ENCODE measurements at places on chromosomes 5 and 9.

DNA sequence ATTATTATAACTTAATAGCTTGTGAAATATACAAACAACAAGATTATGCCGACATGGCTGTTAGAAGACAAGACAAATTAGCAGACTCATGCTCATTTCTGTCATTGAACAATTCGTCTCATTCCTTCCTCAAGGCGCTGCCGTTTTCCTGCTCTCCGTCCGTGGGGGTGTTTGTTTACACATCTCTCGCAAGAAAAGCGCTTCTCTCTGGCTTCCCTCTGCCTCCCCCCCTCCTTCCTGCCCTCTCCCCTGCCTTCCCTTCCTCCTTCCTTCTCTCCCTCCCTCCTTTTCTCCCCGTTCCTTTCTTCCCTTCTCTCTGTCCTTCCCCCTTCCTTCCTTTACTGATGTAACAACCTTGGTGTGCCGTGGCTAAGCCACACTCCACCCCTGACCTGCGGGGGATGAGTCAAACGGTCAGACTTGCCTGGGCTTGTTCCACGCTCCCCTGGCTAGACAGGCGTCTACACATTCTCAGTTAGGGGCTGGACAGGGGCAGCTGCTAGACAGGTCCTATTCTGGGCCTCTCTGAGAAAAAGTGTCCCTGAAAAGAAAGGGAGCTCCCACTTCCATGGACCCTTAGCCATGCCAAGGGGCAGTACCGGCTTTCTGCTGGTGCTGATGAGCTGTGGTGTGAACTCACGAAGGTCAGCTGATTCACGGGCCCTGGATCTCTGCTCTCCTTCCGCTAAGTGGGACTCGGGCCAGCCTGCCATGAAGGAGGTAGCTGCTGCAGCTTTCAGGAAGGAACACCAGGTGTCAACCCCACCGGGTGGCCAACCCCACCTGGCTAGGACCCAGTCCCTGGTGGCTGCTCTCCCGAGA is 32.0 kb upstream of the SPTLC1 start:
- DNase-seq = no peak

- DNase-seq = no peak
Observed at GRCh38 chr9:133797406-133798105, 59.4 kb upstream of the SARDH start.

- DNase-seq = no peak
Observed at GRCh38 chr9:88852794-88853193, 138.5 kb upstream of the S1PR3 start.

DNA sequence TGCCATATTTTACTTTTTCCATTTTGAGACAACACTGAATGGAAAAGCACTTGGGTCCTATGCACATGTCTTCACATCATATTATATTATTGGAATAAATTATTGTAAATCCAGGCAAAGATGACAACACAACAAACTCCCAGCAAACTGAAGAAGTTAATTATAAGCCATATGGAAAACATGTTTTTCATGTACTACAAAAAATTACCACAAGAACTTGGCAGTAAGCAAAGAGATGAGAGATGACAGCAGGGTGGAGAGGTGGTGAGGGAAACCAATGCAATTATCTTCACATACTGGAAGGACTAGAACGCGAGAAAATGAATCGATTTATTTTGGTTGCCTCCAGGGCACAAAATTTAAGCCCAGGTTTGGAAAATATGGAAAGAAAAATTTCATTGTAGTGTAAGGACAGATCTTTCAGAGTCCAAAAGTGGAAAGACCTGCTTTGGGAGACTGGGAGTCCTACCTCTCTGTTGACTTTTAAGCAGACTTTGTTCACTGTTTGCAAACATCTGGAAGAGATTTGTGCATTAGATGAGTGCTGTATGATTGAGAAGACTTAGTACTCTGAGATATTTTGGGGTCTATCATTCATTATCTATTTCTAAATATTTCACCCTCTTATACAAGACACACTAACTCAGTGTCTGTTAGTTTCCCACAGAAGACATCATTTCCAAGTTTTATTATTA is 138.0 kb downstream of the TMEM232 start:
- DNase-seq = no peak

- no peak for DNase-seq
Observed at GRCh38 chr9:38708759-38709158, 11.2 kb downstream of the FAM240B start.

DNA sequence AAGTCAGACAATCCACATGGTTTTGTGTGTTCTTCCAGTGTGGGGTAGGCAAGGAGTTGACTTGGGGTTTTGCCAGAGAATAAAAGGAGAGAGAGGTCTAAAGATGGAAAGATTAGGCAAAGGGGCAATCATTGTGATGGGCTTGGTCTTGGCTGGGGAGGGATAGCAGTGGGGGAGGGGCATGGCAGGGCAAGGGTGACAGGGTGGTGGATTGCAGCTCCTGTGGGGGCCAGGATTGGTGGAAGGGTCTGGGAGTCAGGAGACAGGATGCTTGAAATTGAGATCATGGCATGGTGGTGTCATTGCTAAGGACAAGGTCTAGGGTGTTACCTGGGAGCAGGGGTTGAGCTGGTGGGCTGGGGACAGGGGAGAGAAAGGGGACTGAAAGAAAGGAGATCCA is 57.6 kb downstream of the ZNF618 start:
- no peak for DNase-seq

DNA sequence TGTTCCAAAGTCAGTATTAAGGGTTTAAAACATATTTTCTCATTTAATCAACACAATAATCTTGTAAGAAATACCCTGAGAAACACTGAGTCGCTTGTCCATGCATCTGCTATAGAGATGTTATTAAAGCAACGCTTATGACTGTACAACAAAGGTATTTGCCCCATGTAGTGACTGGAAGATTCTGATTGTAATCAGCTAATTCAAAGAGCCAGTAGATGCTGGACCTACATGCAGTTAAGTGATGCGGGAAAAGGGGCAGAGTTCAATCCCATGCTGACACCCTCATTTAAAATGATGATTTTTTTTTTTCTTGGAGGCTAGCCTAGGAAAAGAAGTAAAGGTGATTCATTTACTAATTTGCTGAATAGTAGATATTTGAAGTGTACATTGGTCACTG is 149.3 kb upstream of the MTAP start:
- DNase-seq = no peak

DNA sequence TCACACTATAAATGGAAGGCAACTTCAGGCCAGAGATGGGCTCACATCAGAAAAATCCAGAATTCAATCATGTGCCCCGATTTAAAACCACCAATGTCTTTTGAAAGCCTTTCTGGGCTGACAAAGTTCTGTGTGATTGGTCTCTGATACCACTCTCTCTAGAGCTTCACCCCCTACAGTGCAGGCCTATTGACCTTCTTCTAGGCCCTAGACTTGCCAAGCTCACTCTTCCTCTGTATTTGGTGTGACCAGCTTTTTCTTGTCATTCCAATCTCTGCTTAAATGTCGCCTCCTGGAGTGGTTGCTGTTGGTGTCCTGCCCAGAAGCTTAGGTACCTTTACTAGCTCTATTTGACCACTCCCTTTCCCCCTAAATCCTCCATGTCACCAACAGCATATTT is 78.7 kb downstream of the GCNT4 start:
- DNase-seq = no peak

DNA sequence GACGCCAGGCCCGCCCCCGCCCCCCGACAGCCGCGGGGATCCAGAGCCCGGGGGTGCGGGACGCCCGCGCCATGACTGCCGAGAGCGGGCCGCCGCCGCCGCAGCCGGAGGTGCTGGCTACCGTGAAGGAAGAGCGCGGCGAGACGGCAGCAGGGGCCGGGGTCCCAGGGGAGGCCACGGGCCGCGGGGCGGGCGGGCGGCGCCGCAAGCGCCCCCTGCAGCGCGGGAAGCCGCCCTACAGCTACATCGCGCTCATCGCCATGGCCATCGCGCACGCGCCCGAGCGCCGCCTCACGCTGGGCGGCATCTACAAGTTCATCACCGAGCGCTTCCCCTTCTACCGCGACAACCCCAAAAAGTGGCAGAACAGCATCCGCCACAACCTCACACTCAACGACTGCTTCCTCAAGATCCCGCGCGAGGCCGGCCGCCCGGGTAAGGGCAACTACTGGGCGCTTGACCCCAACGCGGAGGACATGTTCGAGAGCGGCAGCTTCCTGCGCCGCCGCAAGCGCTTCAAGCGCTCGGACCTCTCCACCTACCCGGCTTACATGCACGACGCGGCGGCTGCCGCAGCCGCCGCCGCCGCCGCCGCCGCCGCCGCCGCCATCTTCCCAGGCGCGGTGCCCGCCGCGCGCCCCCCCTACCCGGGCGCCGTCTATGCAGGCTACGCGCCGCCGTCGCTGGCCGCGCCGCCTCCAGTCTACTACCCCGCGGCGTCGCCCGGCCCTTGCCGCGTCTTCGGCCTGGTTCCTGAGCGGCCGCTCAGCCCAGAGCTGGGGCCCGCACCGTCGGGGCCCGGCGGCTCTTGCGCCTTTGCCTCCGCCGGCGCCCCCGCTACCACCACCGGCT is 1.0 kb downstream of the FOXE1 start:
- peak; percentile 43 for DNase-seq

DNA sequence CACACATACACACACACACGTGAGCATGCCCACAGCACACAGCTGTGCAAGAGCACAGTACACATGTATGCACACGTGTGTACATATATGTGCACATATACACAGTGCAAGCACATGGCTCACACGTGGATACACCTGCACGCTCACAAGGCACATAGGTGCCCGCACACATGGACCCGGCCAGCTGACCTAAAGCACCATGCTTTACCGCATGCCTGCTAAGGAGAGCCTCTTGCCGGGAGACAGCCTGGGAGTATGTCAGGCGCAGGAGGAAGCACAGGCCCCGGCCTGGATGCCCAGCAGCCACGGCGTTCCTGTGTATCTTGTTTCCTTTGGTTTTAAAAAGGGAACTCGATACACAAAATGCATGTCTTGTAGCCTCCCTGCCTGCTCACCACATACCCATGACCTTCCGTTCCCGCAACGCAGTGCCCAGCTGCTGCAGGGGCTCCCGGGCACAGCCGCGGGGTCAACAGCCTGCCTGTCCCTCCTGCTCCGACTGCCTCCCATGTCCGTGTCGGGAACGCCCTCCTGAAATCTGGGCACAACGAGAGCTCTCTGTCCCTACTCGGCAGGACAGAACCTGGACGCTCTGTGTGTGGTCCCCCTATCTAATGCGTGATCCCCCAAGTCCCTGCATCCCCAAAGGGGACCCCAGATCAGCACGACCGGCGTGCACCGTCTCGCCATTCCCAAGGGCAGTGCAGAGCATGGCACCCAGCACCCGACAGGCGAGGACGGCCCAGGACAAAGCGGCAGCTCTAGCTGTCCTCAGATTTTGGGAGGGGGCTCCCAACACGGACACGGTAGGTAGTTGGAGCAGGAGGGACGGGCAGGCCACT is 3.6 kb downstream of the SLC12A7 start:
- DNase-seq = no peak

- no peak for DNase-seq
Observed at GRCh38 chr9:91376239-91376638, 14.5 kb upstream of the AUH start.

- DNase-seq = no peak
Observed at GRCh38 chr5:134651531-134651930, 2.9 kb downstream of the SEC24A start.

- no peak for DNase-seq
Observed at GRCh38 chr5:41218929-41219657, 5.8 kb upstream of the C6 start.

- DNase-seq = no peak
Observed at GRCh38 chr9:85077944-85078343, 408.4 kb downstream of the NTRK2 start.

DNA sequence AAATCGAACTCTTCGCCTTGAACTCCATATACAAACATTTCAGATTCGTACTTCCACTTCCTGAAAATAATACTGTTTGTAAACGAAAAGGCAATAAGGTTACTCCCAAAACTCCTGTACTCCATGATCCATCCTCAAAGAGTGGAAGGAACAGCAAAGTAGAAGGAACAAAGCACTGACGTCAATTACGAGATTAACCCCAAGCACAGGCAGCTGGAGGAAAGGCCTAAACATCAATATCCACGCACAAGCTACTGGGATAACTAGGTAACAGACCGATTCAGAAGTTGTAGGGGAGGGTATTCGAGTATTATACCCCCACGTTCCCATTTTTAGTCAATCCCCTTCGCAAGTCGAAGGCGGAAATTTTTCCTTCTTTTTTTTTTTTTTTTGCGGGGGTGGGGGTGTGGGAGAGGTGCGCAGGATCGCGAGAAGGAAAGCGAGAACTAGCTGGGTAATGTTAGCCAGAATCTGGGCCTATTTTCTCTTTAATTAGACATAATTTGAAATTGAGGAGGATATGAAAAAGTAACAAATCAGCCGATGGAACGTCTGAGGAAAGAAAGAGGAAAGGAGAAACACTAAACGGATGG is 909 bp downstream of the AFF4 start:
- DNase-seq = no peak

DNA sequence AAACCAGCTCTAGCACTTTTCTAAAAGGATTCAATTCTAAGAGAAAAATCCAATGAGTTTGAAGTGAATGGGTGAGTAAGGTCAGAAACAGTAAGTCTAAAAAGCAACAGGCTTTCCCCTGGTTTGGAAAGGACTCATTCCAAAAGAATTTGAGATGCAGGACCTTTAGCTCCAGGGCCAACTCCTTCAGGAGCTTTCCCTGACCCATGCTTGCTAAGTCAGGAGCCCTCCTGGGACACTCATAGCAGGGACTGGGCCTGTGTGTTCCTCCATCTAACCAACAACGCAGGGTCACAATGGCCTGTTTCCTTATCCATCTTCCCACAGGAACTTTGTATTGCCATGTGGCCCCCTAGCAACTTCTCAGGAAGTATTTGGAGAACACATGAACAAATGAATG is 198.8 kb downstream of the FRMD3 start:
- DNase-seq = no peak

GRCh38 chr5:999032-999501 is 9.5 kb upstream of the NKD2 start:
- DNase-seq = no peak

GRCh38 chr5:3051400-3051799 is 299.9 kb upstream of the IRX2 start:
- DNase-seq = no peak

GRCh38 chr5:134845852-134846640 is at the start of gene C5orf24:
TSS of gene C5orf24 (plus strand) at chr5:134845968. CDS start at chr5:134854901, 8,933 bp downstream.
- DNase-seq = peak; percentile 83

GRCh38 chr5:172553903-172554302 is 87.2 kb upstream of the NEURL1B start:
- DNase-seq = no peak

GRCh38 chr9:26216702-26217101 is 538.5 kb upstream of the TUSC1 start:
- no peak for DNase-seq

DNA sequence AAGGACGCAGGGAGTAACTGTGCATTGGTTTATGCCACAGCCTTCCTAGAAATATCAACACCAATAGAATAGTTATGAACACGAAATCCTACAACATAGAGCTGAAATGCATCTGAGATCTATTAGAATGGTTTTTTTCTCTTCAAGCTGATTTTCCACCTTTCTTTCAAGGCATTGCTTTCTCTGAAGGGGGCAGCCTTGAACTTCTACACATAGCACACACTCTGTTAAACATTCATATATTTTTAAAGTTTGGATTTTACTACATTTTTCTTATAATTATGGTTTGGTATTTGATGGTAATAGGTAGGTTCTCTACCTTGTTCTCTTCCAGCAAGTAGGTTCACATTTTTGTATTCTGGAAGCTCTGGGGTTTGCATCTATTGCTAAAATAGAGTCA is 661.8 kb downstream of the SEMA5A start:
- DNase-seq = no peak

- no peak for DNase-seq
Observed at GRCh38 chr9:15205632-15206420, 101.2 kb downstream of the TTC39B start.

- no peak for DNase-seq
Observed at GRCh38 chr9:121652838-121653231, 1.4 kb downstream of the DAB2IP start.

All from activated CD4-positive, alpha-beta T cell treated with anti-CD3 and anti-CD28 coated beads for 24 hours (primary cell).